Left ventricle myocardium superior (tissue), 1 donor: ENCODE measurements at places on chromosomes 6 and 20.

DNA sequence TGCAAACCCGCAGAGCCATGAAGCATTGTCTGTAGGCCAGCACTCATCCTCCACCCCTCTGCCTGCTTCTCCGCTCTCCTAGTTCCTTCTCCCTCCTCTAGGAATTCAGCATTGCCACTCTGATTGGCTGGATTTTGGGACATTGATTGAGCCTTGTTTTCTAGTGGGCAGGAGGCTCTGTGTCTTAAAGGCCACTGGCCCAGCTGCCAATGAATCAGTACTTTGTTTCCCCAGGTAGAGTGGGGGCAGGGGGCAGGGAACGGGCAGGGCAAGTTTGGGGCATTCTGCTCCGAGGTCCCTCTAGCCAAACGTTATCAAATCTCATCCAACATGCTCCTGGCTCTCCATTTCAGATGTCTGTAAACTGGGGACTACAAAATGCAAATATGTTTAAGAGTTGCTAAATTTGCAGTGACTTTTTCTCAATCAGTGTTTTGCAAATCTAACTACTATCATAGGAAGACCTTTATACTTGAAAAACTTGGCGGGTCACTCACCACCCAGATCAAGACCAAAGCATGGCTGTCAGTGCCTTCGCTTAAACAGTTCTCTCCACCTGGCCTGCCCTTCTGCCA is 10.4 kb upstream of the BPI start:
- no peak for DNase-seq

- DNase-seq: no peak
These were observed 82.8 kb downstream of the GFRA4 start for GRCh38 chr20:3580412-3580811.

DNA sequence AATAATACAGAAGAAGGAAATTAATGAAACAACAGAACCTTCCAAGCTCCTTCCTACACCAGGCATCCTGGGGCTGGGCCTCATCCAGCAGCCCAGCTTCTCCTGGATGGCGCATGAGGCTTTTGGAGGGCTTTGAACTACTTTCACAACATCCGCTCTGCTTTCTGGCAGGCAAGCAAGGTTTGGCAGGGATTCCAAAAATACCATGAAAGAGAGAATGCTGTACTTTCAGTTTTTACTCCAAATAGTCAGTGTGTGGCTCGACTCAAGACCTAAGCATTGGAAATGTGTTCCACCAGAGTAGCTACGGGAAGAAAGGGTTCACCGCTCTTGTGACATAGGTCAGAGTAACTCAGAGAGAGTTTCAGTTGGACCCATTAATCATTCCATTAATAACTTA is 125.4 kb downstream of the OPRM1 start:
- peak; percentile 49 for DNase-seq

GRCh38 chr6:105900125-105900937 is 185.8 kb upstream of the PRDM1 start:
- DNase-seq: no peak

GRCh38 chr6:30323806-30324205 is 2.9 kb upstream of the TRIM39 start:
- DNase-seq: no peak

DNA sequence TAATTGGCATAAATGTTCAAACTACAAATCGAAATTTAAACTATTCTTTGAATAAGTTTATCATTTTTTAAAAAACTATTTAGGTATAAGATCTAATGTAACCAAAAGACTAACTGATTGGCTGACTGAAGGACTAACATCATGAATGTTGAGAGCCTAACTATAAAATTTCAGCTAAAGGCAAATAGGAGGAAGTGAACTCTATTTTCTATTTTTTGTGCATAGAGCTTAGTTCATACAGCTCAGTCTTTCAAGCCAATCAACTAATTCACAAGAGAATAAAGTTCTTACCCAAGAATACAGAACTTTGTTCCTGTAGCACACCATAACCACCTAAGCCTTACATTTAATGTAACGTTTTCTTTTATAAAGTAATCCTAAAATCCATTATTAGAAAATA is 46.3 kb upstream of the STXBP5 start:
- DNase-seq: no peak

DNA sequence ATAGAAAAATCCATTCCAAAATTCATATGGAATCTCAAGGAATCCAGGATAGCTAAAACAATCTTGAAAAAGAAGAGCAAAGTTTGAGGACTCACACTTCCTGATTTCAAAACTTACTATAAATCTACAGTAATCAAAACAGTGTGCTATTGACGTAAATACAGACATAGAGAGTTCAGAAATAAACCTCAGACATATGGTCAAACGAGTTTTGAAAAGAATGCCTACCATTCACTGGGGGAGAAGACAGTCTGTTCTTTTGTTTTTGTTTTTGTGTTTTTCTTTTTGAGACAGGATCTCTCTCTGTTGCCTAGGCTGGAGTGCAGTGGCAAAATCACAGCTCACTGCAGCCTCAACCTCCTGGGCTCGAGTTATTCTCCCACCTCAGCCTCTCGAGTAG is 25.3 kb upstream of the PROKR2 start:
- no peak for DNase-seq

DNA sequence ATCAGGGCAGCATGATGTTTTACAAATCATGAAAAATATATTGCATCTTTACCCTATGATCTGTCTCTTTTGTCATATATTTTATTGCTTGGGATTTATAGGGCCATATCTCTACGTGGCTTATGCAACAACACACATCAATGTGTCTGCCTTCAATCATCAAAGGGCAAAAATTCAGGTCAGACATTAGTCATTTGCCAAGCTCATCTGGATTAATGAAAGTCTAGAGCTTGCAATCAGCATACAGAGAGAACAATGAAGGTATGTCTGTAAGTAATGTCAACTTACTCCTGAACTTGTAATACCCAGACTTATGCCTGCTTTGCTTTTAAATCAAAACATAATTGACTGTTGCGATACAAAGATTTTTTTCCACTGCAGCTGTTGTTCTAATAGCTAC is 282.7 kb downstream of the HAO1 start:
- no peak for DNase-seq

DNA sequence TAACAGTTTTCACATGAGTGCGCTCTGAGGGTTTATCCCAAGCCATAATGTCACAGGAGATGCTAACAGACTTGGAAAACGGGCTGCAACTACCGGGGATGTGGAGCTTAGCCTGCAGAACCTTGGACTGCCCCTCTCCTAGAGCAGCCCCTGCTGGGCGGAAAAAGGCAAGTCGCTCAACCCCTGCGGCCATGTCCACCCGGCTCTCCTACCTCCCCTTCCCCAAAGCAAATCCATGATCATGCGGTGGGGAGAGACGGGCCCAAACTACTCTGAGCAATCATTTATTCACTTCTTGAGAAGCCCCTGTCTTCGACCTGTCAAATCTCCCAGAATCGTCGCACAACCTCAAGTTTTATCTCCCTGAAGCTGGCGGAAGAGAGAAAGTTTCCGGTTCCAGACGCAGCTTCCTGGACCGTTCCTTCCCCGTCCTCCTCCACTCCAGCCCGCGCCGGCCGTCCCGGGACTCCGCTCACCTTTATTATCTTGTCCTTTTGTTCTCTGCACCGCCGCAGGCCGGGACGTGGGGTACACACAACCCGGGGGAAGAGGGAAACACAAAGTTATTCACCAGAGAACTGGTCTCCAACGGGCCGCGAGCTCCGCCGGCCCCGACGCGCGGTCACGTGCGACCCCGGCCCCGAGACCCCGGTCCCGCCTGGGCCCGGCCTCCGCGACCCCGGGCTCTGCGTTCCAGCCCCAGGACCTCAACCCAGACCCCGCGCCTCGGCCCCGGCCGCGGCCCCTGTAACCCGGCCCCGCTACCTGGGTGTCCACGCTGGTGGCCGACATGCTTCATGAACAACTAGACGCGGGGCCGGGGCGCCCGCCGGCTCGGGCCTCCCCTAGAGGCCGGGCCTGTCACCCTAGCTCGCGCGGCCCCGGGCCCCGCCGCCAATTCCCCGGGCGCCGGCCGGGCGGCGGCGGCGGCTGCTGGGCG is 560 bp downstream of the YTHDF1 start:
- peak; percentile 27 for DNase-seq
